Stimulated activated CD4-positive, alpha-beta T cell treated with anti-CD3 and anti-CD28 coated beads, Interleukin-15, amount 100 ng/mL, for 1 hour (primary cell): ENCODE measurements at places on chromosomes 11 and 22.

- DNase-seq: no peak
Measured at GRCh38 chr22:48654492-48654891, 1173.2 kb downstream of the BRD1 start.

DNA sequence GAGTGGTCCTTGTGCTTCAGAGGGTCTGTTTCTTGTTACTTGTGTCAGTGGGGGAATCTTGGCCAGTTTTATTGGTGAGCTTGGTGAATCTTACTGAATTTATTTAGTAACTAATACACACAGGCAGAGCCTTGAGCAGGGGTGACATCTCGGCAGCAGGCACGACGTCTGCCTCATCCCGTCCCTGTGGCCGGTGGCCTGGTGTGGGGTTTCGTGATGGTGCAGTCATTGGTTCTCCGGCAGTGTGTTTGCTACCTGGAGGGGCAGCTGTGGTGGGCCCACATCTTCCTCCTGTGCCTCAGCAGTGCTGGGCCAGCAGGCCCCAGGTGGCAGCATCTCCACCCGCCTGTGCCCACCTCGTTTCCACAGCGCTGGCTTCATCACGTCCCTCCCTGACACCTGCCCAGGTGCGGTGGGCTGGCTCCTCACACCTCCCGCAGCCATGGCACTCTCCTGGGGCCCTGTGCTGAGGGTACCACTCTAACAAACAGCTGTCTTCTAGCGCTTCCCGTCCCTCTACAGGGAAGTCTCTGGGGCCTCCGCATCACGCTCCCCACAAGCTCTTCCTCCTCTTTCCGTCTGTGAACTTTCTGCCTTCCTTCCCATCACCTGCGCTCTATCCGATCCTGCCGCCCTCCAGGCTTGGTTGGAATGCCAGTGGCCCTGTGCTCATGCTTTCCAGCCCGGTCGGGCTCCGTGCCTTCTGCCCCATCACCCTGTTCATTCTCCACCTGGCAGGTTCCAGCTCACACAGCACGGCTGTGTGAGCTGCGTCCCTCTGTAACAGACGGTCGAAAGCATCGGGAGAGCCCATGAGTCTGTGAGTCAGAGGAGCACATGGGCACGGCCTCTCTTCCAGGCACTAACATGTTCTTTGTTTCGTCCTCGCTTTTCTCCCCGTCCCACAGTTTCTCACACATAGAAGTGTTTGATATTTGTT lies 203.4 kb downstream of the TBC1D22A start:
- DNase-seq: no peak

DNA sequence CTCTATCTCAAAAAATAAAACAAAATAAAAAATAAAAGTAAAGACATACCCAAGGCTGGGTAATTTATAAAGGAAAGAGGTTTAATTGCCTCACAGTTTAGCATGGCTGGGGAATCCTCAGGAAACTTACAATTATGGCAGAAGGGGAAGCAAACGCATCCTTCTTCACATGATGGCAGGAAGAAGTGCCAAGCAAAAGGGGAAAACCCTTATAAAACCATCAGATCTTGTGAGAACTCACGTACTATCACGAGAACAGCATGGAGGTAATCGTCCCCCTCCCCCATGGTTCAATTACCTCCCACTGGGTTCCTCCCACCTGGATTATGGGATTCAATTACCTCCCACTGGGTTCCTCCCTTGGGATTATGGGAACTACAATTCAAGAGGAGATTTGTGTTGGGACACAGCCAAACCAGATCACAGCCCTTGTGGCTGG lies 8.3 kb upstream of the SSTR3 start:
- DNase-seq: no peak

DNA sequence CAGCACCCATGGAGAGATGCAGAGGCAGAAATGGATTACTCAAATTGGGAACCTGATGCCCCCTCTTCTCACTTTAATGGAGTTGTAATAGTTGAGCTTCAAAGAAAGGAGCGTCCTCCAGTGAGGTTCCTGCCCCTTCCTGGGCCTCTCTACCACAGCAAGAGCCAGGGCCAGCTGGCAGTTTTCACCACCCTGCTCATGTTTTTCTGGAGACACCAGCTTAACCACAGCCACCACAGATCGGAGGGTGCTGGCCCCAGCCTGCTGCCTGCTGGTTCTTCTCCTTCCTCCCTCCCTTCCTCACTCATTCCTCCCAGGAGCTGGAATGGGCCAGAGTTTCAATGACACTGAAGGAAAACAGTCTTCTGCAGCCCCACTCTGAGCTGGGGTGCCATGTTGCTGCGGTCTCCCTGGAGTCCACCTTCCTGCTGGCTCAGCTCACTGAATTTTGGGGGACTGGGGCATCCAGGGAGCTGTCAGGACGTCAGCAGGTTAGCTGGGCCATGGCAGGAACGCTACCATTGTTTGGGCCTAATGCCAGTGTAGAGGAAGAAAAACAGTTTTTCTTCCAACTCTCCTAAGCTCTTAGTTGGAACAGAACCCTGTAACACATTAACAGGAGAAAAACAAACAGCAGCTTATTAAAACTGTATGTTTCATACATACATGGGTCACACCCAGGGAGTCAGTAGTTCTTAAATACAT lies 57.7 kb downstream of the TRAF6 start:
- no peak for DNase-seq

- DNase-seq: no peak
Measured at GRCh38 chr11:35337914-35338305, 81.4 kb downstream of the SLC1A2 start.

DNA sequence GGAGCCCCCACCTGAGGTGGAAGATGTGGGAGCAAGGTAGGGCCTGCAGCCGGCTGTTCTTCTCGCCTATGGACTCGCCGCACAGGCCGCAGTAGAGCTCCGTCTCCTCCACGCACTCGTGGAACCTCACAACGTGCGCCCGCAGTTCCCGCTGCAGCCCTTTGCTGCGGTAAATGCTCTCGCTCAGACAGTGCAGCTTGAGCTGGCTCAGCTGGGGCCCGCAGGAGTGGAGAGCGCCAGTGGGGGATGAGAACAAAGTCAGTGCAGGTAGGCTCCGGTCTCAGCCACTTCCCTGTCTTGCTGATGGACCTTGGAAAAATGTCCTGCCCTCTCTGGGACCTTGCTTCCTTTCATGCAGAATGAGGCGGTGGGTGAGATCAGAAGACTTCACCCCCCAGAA lies 10.2 kb downstream of the RAPSN start:
- DNase-seq: no peak

DNA sequence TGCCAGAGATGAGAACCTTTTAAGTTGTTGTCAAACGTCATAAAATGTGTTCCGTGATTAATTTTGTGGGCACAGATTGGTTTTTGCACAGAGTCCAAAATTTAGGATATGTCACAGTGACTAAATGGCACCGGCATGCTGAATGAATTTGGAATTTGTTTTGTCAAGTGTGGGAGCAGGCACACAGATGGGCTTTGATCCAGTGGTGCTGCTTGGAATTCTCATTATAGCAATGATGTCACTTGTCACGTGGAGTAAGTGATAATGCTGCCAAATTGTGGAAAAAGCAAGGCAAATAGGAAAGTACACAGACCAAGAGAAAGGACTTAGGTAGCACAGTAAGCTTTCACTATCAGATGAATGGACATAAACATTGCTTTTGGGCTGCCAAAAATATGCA lies 8.0 kb upstream of the LIN7C start:
- no peak for DNase-seq

- DNase-seq: no peak
Measured at GRCh38 chr11:87451395-87451794, 413.7 kb downstream of the TMEM135 start.

- no peak for DNase-seq
Measured at GRCh38 chr22:11627798-11628650, 3900.0 kb upstream of the OR11H1 start.

DNA sequence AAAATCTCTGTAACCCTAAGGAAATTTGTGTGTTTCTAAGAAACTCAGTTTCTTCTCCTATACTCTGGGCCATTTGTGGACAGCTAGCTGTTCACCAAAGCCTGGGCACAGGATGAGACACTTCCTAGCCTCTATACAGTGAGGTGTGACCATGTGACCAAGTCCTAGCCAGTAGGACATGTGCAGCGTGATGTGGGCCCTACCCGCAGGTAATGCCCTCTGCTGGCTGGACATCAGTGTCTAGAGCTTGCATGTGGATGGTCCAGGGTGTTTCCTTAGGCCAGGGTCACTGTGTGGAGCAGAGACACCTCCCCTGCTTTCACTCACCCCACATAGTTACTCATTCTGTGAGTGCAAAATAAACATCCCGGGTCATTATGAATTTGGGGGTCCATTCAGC lies 100.5 kb downstream of the LARGE1 start:
- no peak for DNase-seq

GRCh38 chr11:64262271-64263002 lies 11.1 kb downstream of the PLCB3 start:
- DNase-seq: no peak

DNA sequence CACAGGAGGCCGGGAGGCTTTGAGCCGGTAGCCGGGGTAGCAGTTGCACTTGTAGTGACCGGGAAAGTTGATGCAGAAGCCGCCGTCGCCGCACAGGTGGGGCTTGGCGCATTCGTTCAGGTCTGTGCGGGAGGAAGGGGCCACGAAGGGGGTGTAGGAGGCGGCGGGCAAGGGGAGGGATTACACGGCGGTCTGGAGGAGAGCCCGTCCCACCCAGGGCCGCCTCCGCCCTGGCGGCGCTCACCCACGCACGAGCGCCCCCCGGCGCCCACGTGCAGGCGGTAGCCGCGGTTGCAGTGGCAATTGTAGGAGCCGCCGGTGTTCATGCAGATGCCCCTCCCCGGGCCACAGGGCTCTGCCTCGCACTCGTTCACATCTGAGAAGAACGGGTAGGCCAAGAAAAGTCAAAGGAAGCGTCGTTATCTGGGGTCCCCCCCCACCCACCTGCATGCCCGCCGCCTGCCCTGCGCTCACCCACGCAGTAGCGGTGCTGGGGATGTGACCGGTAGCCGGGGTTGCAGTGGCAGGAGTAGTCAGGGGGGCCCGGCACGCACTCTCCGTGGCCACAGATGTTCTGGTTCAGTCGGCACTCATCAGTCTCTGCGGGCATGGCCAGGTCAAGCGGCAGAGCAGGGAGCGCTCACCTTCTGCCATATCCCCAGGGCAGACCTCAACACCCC lies 10.6 kb downstream of the LTBP3 start:
- no peak for DNase-seq

- peak; percentile 42 for DNase-seq
Measured at GRCh38 chr11:830295-831117, 2.2 kb upstream of the CD151 start.

- no peak for DNase-seq
Measured at GRCh38 chr22:47180796-47181195, 418.3 kb downstream of the TBC1D22A start.

DNA sequence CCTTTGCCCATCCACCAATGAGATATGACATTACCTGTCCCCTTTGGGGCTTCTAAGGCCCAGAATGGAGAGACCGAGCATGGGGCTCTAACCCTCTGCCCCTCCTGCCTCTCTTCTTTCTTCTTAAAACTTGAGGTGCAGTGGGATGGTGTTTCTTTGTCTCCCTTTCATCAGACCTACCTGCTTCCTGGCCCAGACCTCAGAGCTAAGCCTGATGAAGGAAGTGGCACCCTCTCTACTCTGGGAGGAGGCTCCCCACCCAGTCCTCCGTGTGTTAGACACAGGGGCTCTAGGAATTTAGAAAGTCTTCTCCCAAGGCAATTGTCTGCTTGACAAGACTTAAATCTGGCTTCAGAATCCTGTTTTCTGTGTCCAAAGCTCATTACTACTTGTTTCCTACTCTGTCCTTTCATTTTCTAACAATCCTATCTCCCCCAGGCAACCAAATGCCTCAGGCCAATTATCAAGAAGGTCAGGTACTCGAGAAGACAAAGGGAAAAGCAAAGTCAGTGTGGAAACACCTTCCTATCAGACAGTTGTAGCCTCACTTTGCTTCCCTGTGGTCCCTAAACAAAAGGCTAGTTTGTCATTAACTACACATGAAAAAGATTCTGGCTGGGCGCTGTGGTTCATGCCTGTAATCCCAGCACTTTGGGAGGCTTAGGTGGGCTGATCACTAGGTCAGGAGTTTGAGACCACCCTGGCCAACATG lies 20.3 kb upstream of the PARVA start:
- DNase-seq: no peak

GRCh38 chr11:14656536-14657457 lies 13.2 kb downstream of the PDE3B start:
- no peak for DNase-seq

DNA sequence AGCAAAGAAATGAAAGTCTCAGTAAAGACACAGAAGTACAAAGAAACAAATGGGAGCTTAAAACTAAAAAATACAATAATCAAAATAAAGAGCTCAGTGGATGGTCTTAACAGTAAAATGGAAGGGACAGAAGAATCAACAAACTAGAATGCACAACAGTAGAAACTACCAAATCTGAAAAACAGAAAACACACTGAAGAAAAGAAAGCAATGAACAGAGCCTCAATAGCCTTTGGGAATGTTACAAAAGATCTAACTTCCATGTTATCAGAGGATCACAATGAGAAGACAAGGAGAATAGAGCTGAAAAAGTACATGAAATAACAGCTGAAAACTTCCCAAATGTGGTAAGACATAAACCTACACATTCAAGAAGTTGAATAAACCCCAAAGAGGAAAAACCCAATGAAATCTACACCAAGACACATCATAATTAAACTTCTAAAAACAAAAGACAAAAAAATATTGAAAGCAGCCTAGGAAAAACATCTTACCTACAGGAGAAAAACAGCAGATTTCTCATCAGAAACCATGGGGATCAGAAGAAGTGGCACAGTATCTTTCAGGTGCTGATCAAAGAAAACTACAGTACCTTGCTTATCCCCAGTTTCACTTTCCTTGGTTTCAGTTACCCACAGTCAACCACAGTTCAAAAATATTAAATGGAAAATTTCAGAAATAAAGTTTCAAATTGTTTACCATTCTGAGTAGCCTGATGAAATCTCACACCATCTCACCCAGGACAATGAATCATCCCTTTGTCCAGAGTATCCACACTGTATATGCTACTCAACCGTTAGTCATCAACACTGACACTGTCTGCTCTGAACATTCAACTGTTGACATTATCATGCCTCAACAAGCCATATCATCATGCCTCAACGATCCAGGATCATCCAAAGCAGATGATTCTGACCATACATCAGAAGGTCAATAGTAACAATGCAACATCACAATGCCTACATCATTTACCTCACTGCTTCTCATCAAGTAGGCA lies 22.2 kb downstream of the RRAS2 start:
- DNase-seq: no peak
